ENCODE measurements at places on chromosomes 12 and 14. TPM values are rescaled to one million over a fixed set of nuclear protein-coding genes. Genes with fewer than 3 reads are reported as not detected.

- DNase-seq: no peak
Observed at GRCh38 chr14:104654119-104654518, 35.3 kb upstream of the INF2 start.

DNA sequence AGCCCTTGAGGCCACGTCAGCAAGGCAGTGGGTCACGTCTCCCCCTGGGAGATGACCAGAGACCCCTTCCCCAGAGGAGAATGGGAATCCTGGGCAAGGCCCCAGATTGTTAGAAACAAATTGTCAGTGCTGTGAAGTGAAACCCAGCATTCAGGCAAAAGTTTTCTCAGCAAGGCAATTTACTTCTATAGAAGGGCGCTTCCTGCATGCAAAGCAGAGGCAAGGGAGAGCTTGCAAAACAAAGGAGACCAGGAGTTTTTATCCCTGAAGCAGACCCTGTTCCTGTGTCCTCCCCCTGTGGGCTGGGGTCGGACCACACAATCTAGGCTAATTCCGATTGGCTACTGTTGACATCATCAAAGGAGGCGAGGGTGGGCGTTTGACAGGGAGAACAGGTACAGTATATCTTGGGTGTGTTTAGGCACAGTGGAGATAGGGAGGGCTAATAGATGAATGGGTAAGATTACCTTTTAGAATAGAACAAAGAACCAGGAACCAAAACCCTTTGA lies 114.2 kb downstream of the RIN3 start:
- no peak for DNase-seq

GRCh38 chr12:124501112-124501561 lies 66.3 kb downstream of the NCOR2 start:
- DNase-seq: no peak

GRCh38 chr12:6235906-6236640 lies 35.9 kb downstream of the CD9 start:
- no peak for DNase-seq

The SERPINA12 gene
- total RNA-seq: not detected

Measured in lung microvascular endothelial cell (primary cell).